Effector memory CD4-positive, alpha-beta T cell (primary cell): ENCODE measurements at places on chromosomes 12 and 14.

DNA sequence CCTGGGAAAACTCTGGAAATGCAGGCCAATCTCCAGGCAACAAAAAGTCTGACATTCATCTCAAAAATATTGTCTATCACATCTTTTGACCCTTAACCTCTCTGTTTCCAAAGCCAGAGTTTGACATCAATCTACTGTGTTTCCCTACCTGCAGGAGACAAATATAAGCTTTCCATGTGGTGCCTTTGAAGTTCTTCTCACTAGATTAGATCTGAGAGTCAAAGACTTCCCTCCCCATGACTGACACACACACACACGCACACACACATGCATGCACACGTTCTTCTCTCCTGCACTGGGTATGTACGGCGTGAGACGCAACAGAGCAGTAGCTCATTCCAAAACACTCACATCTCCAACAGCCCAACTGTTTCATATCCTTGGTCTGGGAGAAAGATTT is 8.1 kb upstream of the ITPR2 start:
- H3K4me3 ChIP-seq, result no peak overlapping the region
- H3K36me3 ChIP-seq, result no peaks in the 10 kb centered on the region
- no peaks in the 10 kb centered on the region for H3K27me3 ChIP-seq
- H3K4me1 ChIP-seq, result no peaks in the 10 kb centered on the region
- DNase-seq, result no peak
- H3K27ac ChIP-seq, result no peak overlapping the region

- H3K36me3 ChIP-seq, result peaks cover 4% of the 10 kb centered on the region
- no peaks in the 10 kb centered on the region for H3K27me3 ChIP-seq
- no peak overlapping the region for H3K4me3 ChIP-seq
- DNase-seq, result no peak
- H3K27ac ChIP-seq, result no peak overlapping the region
Measured at GRCh38 chr12:107522692-107523477, 162.7 kb upstream of the PWP1 start.

GRCh38 chr12:108360057-108360456 is 20.9 kb upstream of the CMKLR1 start:
- DNase-seq, result no peak
- no peaks in the 10 kb centered on the region for H3K27me3 ChIP-seq
- no peaks in the 10 kb centered on the region for H3K4me1 ChIP-seq

DNA sequence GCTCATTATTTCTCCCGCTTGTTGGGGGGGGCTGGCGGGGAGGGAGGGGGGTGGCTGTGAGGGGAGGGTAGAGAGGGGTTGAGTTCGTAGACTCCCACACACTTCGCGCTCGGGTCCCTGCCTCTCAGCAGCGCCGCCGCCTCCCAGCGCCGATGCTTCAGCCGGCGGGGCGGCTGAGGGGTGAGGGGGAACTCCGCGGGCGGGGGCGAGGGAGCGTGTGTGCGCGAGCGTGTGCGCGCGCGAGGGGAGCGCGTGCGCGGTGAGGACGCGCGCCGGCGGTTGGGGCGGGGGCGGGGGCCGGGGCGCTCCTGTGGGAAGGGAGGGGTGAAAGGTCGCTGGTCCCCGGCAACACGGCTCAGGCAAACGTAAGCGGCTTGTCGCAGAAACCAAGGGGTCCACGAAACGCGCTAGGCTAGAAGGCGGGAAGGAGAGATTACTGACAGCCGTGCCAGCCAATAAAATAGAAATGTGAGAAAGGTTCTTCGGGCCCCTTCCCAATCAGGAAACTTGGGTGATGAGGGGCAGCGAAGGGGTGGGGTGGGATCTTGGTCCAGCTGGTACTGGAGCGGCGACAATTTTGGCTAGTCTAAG is 343 bp upstream of the NOVA1 start:
- no peaks in the 10 kb centered on the region for H3K36me3 ChIP-seq
- no peak for DNase-seq
- no peak overlapping the region for H3K27ac ChIP-seq
- H3K27me3 ChIP-seq, result no peaks in the 10 kb centered on the region
- H3K4me1 ChIP-seq, result no peaks in the 10 kb centered on the region
- H3K4me3 ChIP-seq, result no peak overlapping the region

GRCh38 chr12:49921936-49922335 is 18.2 kb upstream of the FAIM2 start:
- H3K36me3 ChIP-seq, result no peaks in the 10 kb centered on the region
- no peaks in the 10 kb centered on the region for H3K4me1 ChIP-seq
- DNase-seq, result no peak
- no peaks in the 10 kb centered on the region for H3K27me3 ChIP-seq
- H3K27ac ChIP-seq, result no peak overlapping the region
- no peak overlapping the region for H3K4me3 ChIP-seq

- no peaks in the 10 kb centered on the region for H3K36me3 ChIP-seq
- no peak for DNase-seq
- H3K27ac ChIP-seq, result no peak overlapping the region
Measured at GRCh38 chr12:99917711-99918402, 66.9 kb downstream of the ANKS1B start.

DNA sequence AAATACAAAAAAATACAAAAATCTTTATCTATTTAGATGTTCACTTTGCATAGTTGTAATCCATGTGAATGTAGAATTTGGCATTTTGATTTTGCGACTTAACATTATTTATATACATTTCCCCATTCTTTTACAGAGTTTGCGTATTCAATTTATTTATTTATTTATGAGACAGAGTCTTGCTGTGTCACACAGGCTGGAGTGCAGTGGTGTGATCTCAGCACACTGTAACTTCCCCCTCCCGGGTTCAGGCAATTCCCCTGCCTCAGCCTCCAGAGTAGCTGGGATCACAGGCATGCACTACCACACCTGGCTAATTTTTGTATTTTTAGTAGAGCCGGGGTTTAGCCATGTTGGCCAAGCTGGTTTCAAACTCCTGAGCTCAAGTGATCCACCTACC is 25.3 kb upstream of the STRN3 start:
- DNase-seq, result no peak
- H3K4me3 ChIP-seq, result no peak overlapping the region
- H3K36me3 ChIP-seq, result no peaks in the 10 kb centered on the region
- no peaks in the 10 kb centered on the region for H3K4me1 ChIP-seq

DNA sequence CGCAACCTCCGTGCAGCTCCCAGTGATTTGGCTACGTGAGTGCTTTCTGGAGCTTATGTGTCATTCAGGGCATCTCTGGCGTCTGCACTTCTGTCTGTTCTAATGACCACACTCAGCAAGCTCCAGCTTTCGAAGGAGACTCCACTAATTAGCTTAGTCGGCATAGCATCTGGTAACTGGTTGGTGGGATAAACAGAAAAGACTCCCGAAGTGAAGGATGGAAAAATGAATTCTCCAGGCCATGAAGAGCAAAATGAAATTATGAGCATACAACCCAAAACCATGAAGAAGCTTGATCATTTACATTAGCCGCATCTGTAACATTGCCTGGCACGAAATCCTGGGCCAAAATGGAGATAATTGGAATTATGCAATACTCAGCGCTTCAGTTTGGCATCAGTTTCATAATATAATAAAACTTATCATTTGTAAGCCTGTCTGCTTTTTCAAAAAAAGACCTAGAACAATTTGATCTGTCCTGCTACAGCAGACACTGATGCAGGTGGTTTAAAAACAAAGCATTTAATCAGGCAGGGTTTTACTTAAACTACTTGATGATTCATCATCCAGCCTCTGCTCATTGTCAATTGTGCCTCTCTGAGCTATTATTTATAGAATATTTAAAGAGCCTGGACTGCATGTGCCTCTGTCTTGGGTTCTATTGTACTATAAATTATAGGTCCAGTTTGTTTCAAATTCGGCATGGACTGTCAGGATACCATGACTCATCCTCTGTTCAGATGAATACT is 87.4 kb downstream of the SYT1 start:
- H3K27ac ChIP-seq, result no peak overlapping the region
- no peaks in the 10 kb centered on the region for H3K4me1 ChIP-seq
- no peaks in the 10 kb centered on the region for H3K36me3 ChIP-seq
- H3K4me3 ChIP-seq, result no peak overlapping the region
- no peak for DNase-seq

GRCh38 chr12:83214185-83214584 is 527.5 kb downstream of the TMTC2 start:
- H3K4me3 ChIP-seq, result no peak overlapping the region
- H3K4me1 ChIP-seq, result no peaks in the 10 kb centered on the region
- H3K27me3 ChIP-seq, result no peaks in the 10 kb centered on the region
- no peak overlapping the region for H3K27ac ChIP-seq

GRCh38 chr12:88579601-88580050 is 645 bp downstream of the KITLG start:
- no peak for DNase-seq
- peaks cover 9% of the 10 kb centered on the region for H3K4me1 ChIP-seq
- H3K36me3 ChIP-seq, result no peaks in the 10 kb centered on the region
- no peaks in the 10 kb centered on the region for H3K27me3 ChIP-seq
- no peak overlapping the region for H3K27ac ChIP-seq

- H3K4me3 ChIP-seq, result no peak overlapping the region
- H3K27me3 ChIP-seq, result no peaks in the 10 kb centered on the region
- H3K27ac ChIP-seq, result no peak overlapping the region
Measured at GRCh38 chr12:90575995-90576394, 379.0 kb downstream of the CCER1 start.

DNA sequence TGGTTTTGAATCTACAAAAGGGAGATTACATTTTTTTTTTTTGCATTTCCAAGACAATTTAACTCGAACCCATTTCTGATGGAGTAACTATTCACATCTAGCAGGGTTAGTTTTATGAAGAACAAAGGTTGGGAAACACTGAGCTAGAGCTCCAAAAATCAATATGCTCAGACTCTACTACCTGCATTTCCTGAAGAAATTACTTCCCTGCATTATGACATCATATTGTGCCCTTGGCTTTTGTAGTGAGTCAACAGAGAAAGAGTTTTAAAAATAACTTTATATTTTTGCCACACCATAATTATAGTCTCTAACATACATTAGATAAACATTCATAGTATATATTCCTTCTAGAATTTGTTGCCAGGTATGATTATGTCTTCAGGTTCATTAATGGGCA is 14.8 kb downstream of the GRIP1 start:
- no peaks in the 10 kb centered on the region for H3K4me1 ChIP-seq
- H3K36me3 ChIP-seq, result no peaks in the 10 kb centered on the region
- peaks cover 2% of the 10 kb centered on the region for H3K27me3 ChIP-seq
- H3K27ac ChIP-seq, result no peak overlapping the region
- no peak overlapping the region for H3K4me3 ChIP-seq

- no peak for DNase-seq
- H3K4me3 ChIP-seq, result no peak overlapping the region
- no peaks in the 10 kb centered on the region for H3K36me3 ChIP-seq
Measured at GRCh38 chr14:92340931-92341330, 18.0 kb downstream of the SLC24A4 start.

DNA sequence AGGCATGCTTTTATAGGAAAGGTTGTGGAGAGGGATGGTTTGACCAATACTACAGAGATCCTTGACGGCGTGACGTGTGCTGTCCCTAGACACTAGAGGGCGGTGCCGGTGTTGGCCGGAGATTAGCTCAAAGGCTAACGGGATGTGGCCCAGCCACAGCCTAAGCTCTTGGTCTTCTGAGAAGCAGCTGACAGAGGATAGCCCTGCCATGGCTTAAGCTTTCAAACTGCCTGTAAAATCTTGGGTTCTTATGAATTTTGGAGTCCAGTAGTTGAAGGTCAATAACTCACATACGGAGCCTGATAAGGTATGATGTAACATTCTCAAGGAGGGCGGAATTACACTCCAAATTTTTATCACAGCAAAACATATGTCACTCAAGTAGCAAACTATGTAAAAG is 515.7 kb upstream of the ATXN7L3B start:
- H3K27ac ChIP-seq, result no peak overlapping the region
- no peaks in the 10 kb centered on the region for H3K36me3 ChIP-seq
- DNase-seq, result no peak
- H3K27me3 ChIP-seq, result no peaks in the 10 kb centered on the region
- H3K4me3 ChIP-seq, result no peak overlapping the region
- H3K4me1 ChIP-seq, result no peaks in the 10 kb centered on the region

- H3K4me1 ChIP-seq, result no peaks in the 10 kb centered on the region
- no peaks in the 10 kb centered on the region for H3K36me3 ChIP-seq
- H3K27ac ChIP-seq, result no peak overlapping the region
Measured at GRCh38 chr12:81203671-81204204, 125.9 kb downstream of the ACSS3 start.

GRCh38 chr12:65938807-65939206 is 114.5 kb downstream of the HMGA2 start:
- no peaks in the 10 kb centered on the region for H3K36me3 ChIP-seq
- no peaks in the 10 kb centered on the region for H3K4me1 ChIP-seq
- H3K27me3 ChIP-seq, result no peaks in the 10 kb centered on the region
- DNase-seq, result no peak

DNA sequence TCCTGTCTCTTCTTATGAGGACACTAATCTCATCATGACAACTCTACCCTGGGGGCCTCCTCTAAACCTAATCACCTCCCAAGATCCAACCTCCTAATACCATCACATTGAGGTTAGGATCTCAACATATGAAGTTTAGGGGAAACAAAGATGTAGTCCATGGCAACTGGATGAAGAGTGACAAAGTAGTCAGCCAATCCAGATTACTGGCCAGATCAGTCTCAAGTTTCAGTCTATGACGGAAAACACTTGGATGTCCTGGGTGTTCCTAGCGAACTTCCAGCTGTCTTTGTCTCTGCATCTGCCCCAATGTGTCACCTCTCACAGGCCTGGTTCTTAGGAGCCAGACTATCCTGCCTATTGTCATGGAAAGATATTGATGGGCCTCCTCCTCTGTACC is 630.8 kb downstream of the AACS start:
- no peaks in the 10 kb centered on the region for H3K27me3 ChIP-seq
- DNase-seq, result no peak
- H3K27ac ChIP-seq, result no peak overlapping the region
- no peaks in the 10 kb centered on the region for H3K36me3 ChIP-seq
- no peak overlapping the region for H3K4me3 ChIP-seq

- no peaks in the 10 kb centered on the region for H3K36me3 ChIP-seq
- no peak overlapping the region for H3K4me3 ChIP-seq
- DNase-seq, result no peak
- no peaks in the 10 kb centered on the region for H3K4me1 ChIP-seq
- no peaks in the 10 kb centered on the region for H3K27me3 ChIP-seq
- H3K27ac ChIP-seq, result no peak overlapping the region
Measured at GRCh38 chr12:93165384-93165932, 212.3 kb upstream of the NUDT4 start.

- H3K27me3 ChIP-seq, result no peaks in the 10 kb centered on the region
- H3K27ac ChIP-seq, result no peak overlapping the region
- no peaks in the 10 kb centered on the region for H3K4me1 ChIP-seq
- no peak overlapping the region for H3K4me3 ChIP-seq
Measured at GRCh38 chr12:69189378-69189978, 49.9 kb upstream of the CPSF6 start.

GRCh38 chr12:27966870-27967269 is 5.7 kb downstream of the PTHLH start:
- peaks cover 14% of the 10 kb centered on the region for H3K4me1 ChIP-seq
- H3K36me3 ChIP-seq, result no peaks in the 10 kb centered on the region
- H3K4me3 ChIP-seq, result no peak overlapping the region
- peaks cover 36% of the 10 kb centered on the region for H3K27me3 ChIP-seq

GRCh38 chr12:93315907-93316622 is 61.7 kb upstream of the NUDT4 start:
- no peak overlapping the region for H3K4me3 ChIP-seq
- no peaks in the 10 kb centered on the region for H3K4me1 ChIP-seq
- DNase-seq, result no peak
- H3K36me3 ChIP-seq, result no peaks in the 10 kb centered on the region
- H3K27ac ChIP-seq, result no peak overlapping the region
- H3K27me3 ChIP-seq, result no peaks in the 10 kb centered on the region

- peak within 1 kb of the TSS; percentile 92 for H3K27ac ChIP-seq
- peaks cover 15% of the 10 kb centered on the region for H3K4me1 ChIP-seq
- peak within 1 kb of the TSS; percentile 74 for H3K4me3 ChIP-seq
- no peaks in the 10 kb centered on the region for H3K27me3 ChIP-seq
- DNase-seq, result peak; percentile 44
- no peaks in the 10 kb centered on the region for H3K36me3 ChIP-seq
Measured at GRCh38 chr12:132761032-132761920, at the start of gene ANKLE2. Gene ANKLE2, minus strand, starts transcription at chr12:132761832. Its CDS starts 34 bp downstream, at chr12:132761798.

GRCh38 chr12:20492251-20492760 is 124.0 kb downstream of the PDE3A start:
- H3K27me3 ChIP-seq, result no peaks in the 10 kb centered on the region
- no peaks in the 10 kb centered on the region for H3K4me1 ChIP-seq
- H3K4me3 ChIP-seq, result no peak overlapping the region
- no peak for DNase-seq
